ENCODE measurements at places on chromosomes 7 and 10. TPM values are rescaled to one million over a fixed set of nuclear protein-coding genes. Genes with fewer than 3 reads are reported as not detected.

GRCh38 chr7:137475966-137476365, 132.4 kb upstream of the PTN start:
- peak; percentile 14 for DNase-seq

DNA sequence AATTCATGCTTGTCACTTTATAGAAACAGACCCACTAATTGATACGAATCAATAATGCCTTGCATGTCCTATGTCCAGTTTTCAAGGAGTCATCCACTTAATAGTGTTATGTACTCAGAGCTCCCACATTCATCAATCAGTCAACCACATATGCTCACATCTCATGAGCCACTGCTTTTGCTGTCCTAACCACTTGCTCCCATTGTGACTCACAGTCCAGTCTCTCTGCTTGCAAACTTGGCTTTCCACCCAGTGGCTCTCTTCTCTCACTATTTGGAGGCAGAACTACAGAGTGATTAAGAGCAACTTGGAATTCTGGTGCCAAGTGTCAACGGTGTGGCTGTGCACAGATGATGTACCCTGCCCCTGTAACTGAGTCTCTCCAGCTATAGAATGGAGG, 166.0 kb downstream of the SNX13 start:
- peak; percentile 91 for DNase-seq

DNA sequence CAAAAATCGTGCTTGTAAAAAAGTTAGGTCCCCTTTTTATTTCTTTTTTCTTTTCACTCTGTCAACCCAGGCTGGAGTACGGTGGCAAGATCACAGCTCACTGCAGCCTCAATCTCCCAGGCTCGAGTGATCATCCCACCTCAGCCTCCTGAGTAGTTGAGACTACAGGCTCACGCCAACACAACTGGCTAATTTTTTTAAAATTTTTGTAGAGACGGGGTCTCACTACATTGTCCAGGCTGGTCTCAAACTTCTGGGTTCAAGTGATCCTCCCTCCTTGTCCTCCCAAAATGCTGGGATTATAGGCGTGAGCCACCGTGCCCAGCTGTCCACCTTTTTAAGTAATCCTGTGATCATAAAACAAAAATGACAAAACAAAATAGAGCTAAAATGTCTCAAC, 19.4 kb upstream of the ARHGAP12 start:
- DNase-seq, result no peak

- no peak for DNase-seq
Observed at GRCh38 chr7:121187676-121188075, 141.1 kb upstream of the WNT16 start.

- DNase-seq, result no peak
Observed at GRCh38 chr10:44910602-44911001, 535 bp upstream of the TMEM72 start.

- peak; percentile 67 for DNase-seq
Observed at GRCh38 chr7:88073626-88074025, 139.6 kb downstream of the ADAM22 start.

GRCh38 chr7:137934941-137935883, 66.7 kb downstream of the CREB3L2 start:
- no peak for DNase-seq

GRCh38 chr10:131050162-131050766, 261.3 kb downstream of the TCERG1L start:
- DNase-seq, result no peak

DNA sequence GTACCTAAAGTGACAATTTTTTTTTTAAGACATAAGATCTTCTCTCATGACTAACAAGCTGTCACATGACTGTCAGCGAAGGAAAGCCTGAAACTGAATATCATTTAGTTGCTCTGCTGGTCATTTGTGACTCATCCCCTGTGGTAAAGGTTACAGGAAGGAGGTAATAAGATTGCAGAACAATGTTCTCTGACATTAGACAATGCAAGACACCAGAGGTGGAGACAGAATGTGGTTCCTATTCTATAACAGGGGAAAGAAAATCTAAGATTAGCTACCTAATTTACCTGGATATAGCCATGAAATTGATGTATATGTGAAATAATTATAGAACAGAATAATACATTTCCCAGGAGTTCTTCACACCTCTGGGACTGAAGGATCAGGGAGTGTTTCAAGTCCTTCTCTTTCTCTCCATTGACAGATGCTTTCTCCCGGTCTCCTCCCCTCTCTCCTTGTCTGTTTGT, 47.7 kb downstream of the LRGUK start:
- DNase-seq, result peak; percentile 87

GRCh38 chr10:71351087-71351486, 32.0 kb downstream of the SLC29A3 start:
- DNase-seq, result no peak

- no peak for DNase-seq
Observed at GRCh38 chr10:47378183-47378510, 5.9 kb downstream of the ZNF488 start.

HIP1 gene
- total RNA-seq, result 59.5 TPM

FFAR4 gene
- total RNA-seq, result not detected

MUC12 gene
- total RNA-seq, result not detected
